CD8-positive, alpha-beta T cell (primary cell): ENCODE measurements at places on chromosomes 12 and 14.
A peak's percentile ranks its signal among the peaks of the same experiment; 100 is the strongest.

DNA sequence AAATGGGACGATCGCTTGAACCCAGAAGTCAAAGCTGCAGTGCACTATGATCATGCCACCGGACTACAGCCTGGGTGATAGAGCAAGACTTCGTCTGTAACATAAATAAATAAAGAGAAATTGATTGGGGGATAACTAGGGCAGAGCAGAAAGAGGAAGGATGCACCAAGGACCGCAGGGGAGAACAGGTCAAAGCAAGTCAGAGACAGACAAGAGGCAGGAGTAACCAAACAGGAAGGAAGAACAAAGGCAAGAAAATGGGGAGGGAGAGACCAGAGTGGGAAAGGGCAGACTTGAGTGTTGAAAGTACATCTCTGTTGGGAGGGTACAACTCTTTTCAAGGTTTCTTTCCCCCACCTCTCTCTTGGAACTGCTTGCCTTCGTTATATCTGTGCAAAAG is 50.8 kb upstream of the ELK3 start:
- no peak for DNase-seq

- peak; percentile 89 for DNase-seq
These were observed 41.9 kb upstream of the NCOR2 start for GRCh38 chr12:124609041-124609989.

- DNase-seq: no peak
These were observed 7.5 kb downstream of the KLRG1 start for GRCh38 chr12:8996682-8997405.

DNA sequence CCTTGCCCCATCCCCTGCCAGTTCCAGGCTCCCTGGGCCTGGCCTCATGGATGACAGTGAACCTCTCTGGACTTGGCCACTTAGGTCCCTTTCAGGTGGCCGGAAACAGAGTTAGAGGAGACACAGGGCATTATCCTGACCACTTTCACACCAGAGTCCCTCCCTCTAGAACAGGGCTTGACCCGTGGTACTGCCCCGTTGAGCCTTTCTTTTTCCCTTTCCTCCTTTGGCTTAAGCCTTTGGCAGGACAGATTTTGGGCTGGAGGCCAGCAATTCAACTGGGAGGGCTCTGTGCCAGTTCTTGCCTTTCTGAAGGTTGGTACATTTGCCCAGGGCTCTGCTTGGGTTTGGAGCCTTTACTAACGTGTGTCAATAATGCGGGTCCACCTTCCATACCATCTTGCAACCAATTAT is 22.8 kb downstream of the TPCN1 start:
- DNase-seq: no peak

DNA sequence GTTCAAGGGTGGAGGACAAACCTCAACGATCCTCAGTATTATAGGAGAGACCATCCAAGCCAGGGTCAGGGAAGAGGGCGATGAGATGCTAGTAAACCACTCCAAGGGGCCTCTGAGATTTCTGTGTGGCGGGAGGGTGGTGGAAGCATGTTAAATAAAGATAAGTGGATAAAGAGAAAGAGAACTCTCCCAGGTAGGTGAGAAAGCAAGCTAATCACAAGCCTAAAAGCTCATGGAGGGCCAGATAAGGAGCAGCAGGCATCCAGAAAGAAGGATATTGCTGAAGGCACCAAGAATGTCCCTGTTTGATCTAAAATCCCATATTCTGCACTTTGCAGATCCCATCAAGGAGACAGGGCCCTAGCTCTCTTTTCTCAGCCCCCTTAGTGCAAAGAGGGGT is 48.3 kb upstream of the PARP11 start:
- DNase-seq: no peak

GRCh38 chr12:3772380-3772779 is 19.5 kb upstream of the CRACR2A start:
- no peak for DNase-seq

DNA sequence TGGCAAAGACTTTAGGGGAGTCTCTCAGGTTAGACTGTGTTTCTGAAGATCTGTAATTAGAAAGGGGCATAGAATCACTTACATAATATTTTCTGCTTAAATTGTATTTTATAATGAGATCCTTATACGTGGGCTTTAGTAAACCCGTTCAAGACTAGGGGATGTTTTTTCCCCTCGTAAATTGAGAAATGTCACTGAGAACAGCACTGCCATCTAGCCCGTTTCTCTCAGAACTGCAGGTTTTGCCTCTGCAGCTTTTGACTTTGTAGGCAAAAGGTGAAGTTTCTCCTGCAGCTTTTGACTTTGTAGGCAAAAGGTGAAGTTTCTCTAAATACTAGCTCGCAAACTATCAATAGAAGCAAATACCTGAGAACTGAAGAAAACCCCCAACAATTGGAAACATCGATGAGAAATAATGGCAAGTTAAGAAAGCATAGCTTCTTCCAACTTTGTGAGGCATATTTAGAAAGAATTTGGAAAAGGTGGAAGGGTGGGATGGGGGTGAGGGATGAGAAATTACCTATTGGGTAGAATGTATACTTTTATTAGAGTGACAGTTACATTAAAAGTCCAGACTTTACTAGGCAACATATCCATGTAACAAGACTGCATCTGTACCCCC is 9.9 kb upstream of the ASPG start:
- DNase-seq: no peak

DNA sequence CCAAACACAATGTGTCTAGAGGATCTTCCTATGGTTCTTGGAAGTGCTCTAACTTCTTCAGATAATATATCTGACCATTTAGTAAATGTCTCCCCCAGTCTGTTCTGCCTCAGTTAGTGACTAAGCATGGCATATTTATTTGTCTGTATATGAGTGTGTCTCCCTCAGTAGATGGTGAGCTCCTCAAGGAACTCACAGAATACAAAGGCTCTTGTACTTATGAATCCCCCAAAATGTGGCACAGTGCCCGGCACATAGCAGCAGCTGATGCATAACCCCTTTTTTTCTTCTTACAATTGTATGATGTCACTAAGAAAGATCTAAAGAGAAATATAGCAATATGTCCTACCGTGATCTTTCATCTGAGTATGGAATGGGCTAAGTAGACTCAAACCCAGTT is 264.7 kb upstream of the PRICKLE1 start:
- DNase-seq: no peak

GRCh38 chr14:77866932-77867331 is 67.0 kb downstream of the ADCK1 start:
- no peak for DNase-seq

DNA sequence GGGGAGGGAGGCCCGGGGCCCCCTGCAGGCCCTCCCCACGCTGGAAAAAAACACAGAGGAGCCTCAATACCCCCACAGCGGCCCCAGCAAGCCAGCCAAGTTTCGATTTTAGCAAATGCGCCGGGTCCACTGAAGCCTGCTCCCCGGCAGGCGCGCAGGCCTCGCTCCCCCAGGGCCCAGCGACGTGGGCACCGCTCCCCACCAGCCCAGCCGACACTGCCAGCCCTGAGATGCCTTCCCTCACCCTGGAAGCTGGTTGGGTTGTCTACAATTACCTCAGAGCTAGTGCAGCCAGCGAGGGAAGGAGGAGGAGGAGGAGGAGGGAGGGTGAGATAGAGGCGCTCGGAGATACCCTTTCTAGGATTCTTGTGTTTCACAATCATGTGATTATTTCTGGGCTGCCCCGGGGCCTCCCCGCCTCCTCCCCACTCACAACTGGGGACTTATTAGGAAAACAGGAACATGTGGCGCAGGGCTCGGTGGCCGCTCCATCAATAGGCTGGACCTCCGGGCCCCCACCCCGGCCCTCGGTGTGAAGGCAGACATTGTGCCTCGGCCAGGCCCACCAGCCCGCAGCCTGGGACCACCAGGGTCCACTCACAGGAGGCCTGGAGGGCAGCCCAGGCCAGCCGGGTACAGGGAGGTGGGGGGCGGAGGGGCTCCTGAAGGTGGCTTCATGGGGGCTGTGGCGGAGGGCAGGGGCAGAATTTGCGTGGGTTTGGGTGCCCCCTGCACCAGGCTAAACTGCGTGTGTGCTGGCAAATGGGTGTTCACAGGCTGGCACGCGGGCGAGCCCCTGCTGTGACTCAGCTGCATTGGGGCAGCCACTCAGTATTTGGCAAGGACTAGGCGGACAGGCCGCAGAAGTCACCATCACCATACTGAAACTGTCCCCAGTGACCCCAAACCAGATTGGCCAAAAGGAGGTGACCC is 109.9 kb downstream of the NCOR2 start:
- peak; percentile 87 for DNase-seq

DNA sequence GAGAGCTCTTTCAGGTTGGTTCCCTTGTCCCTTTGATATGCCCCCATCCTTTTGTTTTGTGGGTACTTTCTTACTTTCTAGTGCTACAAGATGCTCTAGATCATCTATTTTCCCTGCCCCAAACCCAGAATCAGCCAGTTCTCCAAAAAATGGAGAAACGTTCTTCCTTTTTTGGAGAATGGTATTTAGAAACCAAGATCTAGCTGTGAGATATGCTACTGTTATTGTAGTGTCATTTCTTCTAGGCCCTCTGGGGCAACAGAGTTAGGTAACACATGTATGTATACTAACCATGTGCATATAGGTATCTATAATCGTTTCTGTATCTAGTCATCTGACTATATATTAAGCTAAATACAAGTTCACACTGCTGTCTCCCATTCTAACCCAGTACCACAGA is 6.9 kb upstream of the IGFBP6 start:
- DNase-seq: no peak

DNA sequence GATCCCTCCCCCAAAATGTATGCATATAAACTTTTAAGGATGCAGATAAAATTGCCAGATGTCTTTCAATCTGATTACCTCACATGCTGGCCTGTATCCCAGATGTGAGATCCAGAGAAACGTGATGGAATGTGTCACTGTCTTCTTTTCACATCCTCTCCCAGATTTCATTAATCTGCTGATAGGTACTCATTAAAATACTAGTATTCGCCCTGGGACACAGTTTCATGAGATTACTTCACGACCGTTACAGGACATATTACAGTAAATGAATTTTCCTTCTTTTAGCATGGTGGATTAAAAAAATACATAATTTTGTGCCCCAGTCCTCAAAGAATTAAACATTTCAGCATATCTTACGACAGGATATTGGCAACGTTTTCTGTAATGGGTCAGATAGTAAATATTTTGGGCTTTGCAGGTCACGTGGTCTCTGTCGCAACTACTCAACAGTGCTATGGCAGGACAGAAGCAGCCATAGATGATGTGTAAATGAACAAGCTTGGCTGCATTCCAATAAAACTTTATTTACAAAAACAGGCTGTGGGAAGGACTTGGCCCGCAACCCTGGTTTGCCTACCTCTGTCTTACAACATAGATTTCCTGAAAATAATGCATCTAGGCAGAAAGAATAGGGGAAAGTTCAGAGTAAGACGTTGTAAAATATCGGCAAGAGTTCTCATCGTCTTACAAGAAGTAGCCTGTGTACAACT is 156.0 kb upstream of the DIO3 start:
- DNase-seq: no peak

GRCh38 chr14:72616294-72616693 is 277.6 kb downstream of the DPF3 start:
- no peak for DNase-seq

GRCh38 chr12:58068706-58069105 is 127.3 kb downstream of the ATP23 start:
- no peak for DNase-seq

DNA sequence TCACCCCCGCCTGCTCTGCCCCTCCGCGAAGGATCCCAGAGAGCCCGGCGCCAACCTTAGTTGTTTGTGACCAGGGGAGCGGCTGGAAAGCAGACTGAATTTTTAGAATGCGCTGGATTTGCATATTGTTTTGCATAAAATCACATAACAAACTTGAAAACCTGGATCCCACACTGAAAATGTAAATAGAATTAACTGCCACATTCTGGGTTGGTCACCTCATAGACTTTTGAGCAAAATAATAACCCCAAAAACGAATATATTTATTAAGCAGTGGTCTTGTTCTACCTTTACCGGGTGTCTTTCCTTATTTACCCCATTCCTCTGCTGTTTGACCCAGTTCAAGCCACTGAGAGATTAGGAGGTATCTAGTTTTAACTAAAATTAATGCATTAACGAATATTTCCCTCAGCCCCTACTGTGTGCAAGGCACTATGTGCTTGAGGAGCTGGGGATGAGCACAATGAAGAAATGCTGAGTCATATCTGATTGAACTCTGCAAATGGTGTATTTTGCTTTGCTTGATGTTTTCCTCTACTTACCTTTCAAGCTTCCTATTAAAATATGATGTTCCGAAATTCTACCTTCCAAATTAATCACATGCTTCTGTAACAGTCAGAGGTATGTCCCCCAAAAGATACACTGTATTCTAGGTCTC is 438 bp upstream of the EGLN3 start:
- DNase-seq: no peak

DNA sequence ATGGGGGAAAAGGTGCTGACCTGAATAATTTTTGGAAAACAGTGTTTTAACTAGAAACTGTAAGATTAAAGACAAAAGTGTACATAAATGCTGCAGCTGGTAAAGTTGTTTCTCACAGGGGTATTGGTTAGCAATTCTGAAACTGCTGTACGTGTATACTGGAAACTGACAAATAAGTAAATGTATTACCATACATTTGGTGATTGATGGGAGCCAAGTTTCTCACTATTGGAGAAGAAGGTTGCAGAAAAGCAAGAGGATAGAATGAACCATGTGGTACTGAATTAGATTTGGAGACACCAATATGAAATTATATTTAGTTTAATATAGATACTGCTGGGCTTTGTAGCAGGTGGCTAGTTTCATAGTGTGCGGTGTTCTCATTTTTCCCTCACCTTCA is 19.6 kb upstream of the FBXO33 start:
- DNase-seq: no peak

- DNase-seq: no peak
These were observed 84.7 kb downstream of the NTF3 start for GRCh38 chr12:5516371-5517241.

- no peak for DNase-seq
These were observed 98.1 kb upstream of the FGD4 start for GRCh38 chr12:32301216-32301615.

GRCh38 chr12:58882826-58883225 is 37.5 kb downstream of the LRIG3 start:
- no peak for DNase-seq

DNA sequence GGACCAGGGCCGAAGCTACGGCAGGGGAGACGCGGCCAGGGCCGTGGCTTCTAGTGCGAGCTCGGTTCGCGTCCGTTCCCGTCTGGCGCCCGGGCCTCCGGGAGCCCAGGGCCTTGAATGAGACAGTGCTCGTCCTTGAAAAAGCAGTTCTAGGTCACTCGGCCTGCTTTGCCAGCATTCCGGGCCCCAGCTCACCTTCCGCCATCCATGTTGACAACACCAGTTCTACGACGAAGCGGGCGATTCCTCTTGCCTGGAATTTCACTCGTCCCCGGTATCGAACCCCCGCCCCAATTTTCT is 4.5 kb downstream of the OR10AD1 start:
- no peak for DNase-seq

DNA sequence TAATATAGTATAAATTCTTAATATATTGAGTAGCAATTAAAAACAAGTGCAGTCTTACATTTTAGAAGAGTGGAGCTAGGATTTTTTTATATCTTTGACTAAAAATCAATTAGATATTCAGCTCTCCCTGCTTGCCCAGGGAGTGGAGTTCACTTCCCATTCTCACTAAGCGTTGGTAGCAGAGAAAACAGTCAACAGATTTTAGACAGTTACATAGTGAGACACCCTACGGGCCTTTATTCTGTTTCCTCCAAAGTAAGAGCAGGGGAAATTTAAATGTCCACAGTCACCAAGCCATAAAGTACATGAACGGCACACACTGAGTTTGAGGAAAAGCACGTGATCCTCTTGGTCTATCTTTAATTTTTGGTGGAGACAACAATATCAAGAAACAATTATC is 131.6 kb upstream of the PLEKHG7 start:
- no peak for DNase-seq
